ENCODE measurements at places on chromosomes 2 and 18. TPM values are rescaled to one million over a fixed set of nuclear protein-coding genes. Genes with fewer than 3 reads are reported as not detected.

DNA sequence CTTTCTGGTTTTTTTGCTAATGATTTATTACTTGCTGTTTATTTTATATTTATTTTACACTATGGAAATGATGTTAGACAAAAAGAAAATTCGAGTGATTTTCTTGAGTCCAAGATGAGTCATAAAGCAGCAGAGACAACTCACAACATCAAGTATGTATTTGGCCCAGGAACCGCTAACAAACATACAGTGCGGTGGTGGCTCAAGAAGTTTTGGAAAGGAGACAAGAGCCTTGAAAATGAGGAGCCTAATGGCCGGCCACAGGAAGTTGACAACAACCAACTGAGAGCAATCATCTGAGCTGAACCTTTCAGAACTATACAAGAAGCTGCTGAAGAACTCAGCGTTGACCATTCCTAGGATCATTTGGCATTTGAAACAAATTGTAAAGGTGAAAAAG, 594.1 kb downstream of the SATB2 start:
- DNase-seq: no peak

Gene RND3
- total RNA-seq: 63.7 TPM

GRCh38 chr2:8710951-8711350, 29.1 kb downstream of the ID2 start:
- no peak for DNase-seq

GRCh38 chr2:192087398-192087958, 107.3 kb downstream of the TMEFF2 start:
- no peak for DNase-seq

DNA sequence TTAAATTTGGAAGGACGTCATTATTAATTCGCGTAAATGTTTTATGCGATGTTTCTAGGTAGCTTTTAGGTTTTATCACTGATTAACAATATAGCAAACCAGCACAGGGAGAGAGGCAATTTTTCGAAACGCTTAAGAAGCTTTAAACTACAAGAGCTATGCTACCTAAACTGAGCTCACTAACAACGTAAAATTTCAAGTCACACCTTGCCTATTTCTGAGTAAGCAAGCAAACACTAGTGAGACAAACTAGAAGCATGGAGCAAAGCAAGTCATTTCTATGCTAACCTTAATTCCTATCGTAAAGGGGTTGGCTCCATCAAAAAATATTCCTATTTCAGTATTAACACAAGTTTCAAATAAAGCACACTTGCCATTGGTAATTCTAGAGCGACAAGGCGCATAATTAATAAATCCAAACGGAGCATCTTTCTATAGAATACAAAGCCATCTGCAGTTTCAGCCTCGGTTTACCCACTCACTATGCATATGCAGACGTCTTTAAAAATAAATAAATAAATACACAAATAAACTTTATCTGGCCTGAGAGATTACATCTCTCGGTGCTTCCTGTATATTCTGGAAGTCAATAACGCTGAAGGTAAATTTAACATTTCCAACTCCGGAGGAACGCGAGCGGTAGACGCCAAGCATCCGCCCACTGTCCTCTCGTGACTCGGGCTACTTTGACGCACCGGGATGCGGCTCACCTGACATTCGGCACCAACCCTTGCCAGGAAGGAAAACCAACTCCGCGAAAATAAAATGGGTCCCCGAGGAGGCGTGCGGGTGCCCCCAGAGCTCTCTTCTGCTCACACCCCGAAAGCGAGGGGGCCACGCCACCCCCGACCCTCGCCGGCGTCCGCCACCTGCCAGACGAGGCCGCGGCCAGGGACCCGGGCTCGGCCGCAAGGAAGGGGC, 947 bp downstream of the ITSN2 start:
- peak; percentile 54 for DNase-seq

Gene SIX2
- 14.4 TPM for total RNA-seq

GRCh38 chr2:33419581-33420200, 56.8 kb upstream of the RASGRP3 start:
- DNase-seq: no peak

DNA sequence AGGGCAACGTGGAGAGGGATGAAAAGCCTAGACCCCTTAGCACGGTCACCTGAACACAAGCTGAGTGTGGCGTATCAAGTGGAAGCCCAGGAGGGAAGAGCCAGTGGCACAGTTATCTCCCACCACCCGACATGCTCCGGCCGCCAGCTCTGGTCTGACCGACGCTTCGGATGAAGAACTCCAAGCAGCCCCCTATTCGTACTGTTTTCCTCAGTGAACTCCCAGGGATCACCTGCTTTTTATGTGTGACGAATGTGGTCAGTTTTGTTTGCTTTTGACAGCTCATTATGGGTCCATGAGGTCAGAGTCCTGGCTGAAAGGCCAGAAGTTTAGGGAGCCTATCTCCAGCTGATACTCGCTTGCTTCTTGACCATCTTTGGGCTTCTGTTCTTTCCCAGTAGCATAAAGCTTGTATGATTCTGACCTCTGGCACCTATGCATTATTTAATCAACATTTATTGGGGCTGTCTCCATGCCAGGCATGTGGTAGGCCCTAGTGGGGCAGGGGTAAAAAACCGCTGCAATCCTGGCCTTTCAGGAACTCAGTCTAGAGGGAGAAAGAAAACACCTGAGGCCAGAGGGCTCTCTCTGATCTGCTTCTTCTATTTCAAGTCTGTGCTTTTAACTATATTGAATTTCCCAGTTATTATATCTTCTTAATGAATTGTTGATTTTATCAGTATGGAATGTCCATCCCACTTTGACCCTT, 33.0 kb upstream of the MRPL33 start:
- no peak for DNase-seq

Measured in tongue (tissue), 3 donors.